ENCODE measurements at places on chromosomes 2 and 18.

GRCh38 chr18:46071653-46072375 is at the start of gene PSTPIP2:
TSS of gene PSTPIP2 (minus strand) at chr18:46072260. CDS start at chr18:46072188, 72 bp downstream.
- DNase-seq = peak; percentile 74

- DNase-seq = no peak
These were observed 36.6 kb downstream of the SCTR start for GRCh38 chr2:119487434-119488244.

DNA sequence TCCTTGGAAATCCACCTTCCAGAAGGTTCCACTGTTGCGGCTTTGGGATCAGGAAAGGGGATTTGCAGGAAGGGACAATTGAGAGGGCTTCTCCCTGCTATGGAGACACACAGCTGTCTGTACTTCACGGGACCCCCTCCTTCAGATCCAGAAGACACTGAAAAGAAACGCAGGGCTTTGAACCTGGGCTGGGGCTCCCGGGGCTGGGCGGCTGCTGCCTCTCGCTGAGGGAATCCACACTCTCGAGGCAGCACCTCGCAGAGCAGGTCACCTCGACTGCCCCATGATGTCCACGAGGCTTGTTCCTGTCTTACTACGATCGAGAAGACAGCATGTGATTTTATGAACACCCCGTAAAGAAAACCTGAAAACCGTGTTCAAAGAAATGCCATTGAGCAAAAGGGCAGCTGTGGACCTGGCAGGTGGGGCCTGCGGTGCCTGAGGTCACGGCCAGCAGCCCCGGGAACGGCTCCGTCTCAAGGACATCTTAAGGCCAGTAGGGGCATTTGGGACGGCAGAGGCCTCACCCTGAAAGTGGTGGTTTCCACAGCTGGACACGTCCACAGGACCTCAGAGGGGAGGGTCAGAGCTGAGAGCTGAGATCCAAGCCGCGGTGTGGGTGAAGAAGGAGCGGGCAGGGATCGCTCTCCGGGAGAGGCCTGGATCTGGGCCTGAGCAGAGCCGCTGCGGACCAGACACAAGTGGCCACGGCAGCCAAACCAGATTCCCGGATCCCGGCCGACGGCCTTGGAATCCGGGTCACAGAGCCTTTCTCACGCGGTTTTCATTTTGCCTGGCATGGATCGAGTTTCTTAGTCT is 165.7 kb downstream of the RTP5 start:
- DNase-seq = no peak

- DNase-seq = peak; percentile 75
These were observed 119.9 kb upstream of the NDUFV2 start for GRCh38 chr18:8982416-8983183.

DNA sequence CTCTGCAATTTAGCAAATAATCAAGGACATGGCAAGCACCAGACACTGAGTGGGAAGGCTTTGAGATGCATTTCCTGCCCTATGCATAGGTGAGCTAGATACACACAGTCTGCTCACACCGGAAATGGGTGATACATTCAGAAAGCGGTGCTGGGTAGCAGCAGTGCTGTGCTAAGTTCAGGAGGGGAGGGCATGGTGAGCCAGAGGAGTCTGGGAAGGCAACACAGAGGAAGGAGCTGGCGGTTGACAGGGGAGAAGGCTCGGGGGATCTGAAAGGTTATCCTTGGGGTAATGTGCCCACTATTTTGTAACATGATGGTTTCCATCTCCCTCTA is 57.4 kb upstream of the EPAS1 start:
- DNase-seq = no peak

DNA sequence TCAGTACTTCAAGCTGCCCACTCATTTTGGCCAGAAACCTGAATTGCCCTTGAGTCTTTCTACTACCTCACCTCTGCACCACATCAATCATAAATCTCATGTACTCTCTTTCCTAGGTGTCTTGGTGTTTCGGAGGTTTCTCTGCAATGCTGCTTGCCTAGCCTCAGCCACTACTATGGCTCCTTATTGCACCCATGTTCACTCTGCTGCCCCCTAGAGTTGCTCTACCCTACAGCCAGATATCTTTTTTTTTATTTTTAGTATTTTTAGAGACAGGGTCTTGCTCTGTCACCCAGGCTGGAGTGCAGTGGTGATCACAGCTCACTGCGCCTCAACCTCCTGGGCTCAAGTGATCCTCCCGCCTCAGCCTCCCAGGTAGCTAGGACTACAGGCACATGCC is 413.0 kb downstream of the PTPRM start:
- peak; percentile 21 for DNase-seq

DNA sequence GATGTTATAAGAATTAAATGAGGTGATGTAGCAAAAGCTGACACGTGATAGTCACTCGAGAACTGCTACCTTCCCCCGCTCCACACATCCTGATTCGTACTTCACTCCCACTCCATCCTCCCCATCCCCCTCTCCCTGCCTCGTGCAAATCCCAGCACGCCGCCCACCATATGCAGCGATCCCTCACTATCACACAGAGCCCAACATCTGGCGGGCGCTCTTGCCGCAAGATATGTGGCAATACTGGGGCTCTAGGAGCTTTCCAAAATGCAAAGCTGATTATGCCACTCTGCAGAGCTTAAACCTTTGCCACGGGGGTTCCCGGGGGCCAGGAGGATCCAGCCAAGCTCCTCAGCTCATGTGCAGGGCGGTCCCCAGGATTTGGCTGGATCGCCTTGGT is 37.4 kb downstream of the DNMT3A start:
- DNase-seq = no peak

GRCh38 chr2:26696351-26696816 is 3.9 kb downstream of the KCNK3 start:
- peak; percentile 99 for DNase-seq

DNA sequence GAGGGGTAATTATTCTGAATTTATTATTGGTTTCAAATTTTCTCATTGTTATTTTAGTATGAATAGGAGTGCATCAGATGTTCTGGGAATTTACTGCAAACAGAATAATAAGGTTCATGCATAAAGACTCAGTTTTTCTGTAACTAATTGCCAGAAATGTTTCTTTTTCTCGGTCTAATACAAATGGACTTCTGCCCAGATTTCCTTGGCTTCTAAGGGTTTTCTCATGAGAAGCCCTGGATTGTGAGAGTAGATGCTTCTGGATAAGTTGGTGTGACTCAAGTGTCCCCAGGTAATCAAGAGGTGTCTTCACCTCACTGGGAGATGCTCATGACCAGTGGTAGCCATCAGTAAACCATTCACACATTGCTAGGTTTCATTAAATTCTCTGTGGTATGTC is 78.5 kb downstream of the CCDC85A start:
- DNase-seq = no peak

- no peak for DNase-seq
These were observed 170.4 kb downstream of the SMAD7 start for GRCh38 chr18:48780201-48780912.

DNA sequence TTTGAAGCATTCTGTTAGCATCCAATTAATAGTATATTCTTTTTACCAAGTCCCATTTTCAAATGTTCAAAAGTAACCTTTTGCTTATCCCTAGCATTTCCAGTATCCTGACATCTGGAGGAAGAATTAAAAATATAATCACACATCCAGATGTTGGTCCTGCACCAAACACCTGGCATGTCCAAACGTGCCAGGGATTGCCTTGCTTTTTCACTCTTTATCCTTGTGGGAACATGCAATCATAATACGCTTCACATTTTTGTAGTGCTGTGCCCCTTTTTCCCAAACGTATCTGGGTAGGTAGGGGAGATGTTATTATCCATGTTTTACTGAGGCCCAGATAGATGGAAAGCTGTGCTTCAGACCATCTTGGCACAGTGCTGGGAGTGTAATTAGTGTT is 133.0 kb downstream of the TPGS2 start:
- no peak for DNase-seq

GRCh38 chr18:21146016-21146415 is 34.4 kb upstream of the ROCK1 start:
- no peak for DNase-seq

GRCh38 chr2:220057916-220058315 is 430.5 kb downstream of the SLC4A3 start:
- DNase-seq = no peak

DNA sequence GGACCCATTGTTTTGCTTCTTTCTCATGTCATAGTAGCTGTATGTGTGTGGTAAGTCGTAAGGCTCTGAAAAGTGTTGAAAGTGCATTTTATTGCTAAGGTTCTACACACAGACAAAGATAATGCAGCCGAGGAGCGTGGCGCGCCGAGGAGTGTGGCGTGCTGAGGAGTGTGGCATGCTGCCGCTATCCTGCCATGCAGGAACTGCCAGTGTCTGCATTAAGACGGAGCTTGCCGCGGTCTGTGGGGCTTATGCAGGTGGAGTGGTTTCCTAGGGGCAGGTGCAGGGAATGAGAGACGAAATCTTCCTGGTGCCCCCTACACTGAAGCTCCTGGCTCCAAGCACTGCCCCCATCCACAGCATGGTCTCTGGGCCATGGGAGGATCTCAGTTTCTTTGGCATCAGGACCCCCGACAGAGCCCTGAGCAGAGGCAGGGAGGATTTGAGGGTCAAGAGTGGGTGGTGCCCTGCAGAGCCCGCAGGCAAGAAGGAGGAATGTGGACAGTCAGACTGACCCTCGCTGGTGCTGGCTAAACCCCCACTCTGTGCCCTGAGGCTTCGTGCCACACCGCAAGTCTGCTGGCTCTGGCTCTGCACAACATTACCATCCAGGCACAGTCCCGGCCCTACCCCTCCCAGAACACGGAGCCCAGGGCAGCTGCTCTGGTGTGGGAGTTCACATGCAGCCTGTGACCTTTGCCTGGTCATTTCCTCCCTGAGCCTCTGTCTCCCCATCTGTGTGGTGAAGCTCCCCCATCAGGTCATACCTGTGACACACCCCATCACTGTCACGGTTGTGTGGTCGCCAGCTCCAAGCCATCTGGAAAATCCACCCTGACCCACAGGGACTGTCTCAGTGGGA is 3.2 kb downstream of the SNED1 start:
- no peak for DNase-seq

GRCh38 chr18:51789871-51790270 is 550.1 kb upstream of the DCC start:
- DNase-seq = no peak

DNA sequence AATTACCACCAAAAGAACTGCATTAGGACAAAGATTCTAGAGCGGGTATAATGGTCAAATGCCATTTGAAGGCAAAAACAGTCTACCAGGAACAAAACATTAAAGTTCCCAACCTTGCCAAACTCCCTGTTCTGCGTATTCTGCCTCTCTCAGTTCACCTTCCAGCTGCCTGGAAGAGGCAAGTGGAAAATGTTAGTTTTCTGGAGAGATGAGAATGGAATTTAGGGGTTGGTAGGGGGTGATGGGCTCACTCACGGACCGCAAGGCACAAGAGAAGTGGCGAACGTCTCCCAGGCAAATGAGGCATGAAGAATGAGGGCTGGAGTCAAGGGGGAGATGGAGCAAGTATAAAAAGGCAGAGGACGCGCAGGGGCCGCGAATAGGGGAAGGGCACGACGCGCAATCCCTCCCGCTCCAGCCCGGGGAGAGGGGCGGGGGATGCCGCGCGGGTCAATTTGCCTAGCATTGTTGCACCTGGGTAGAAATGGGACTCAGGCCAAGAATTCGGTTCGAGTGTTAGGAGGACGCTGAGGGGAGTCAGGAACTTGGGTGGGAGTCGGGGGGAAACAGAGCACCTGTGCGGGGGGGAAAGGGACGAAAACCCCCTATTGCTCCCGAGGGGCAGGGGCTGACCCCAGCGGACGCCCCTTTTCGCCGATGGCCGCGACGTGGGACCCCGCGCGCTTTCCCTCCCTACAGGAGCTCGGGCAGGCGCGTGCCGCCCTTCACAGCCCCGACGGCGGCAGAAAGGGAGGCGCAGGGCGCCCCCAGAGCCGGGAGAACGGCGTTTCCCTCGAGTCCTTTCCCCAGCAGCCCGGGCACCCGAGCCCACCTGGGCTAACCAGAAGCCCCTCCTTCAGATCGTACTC is 573 bp downstream of the PAIP2B start:
- DNase-seq = peak; percentile 13

DNA sequence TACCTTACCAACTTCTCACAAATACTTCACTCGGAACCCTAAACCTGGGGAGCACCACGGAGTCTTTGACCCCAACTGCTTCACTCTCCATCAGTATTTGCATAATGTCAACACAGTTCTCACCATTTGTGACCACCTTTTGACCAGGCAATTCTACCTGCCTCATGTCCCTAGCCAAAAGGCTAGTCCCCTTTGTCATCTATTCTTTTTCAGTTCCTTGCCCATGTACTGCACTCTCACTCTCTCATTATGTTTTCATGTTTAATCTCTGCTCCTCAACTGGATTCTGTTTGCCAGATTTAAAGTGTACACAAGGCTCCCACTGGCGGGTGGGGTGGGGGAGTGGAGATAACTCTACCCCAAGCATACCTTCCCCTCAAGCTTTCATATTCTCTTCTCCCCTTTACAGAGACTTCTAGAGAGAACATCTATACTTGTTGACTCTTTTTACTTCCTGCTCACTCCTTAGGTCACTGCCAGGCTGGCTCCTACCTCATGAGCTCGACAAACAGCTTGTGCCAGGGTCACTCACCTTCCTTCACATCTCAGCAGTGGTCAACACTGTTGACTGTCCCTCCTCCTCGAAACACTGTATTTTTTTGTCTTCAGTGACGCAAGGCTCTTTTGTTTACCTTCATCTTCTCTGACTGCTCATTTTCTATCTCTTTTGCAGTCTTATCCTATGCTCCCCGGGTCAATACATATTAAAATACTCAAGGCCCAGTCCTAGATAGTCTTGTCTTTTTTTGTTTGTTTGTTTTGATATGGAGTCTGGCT is 88.7 kb upstream of the MAP4K3 start:
- DNase-seq = no peak

- DNase-seq = no peak
These were observed 300.6 kb downstream of the TDRD15 start for GRCh38 chr2:21424375-21424774.

- no peak for DNase-seq
These were observed 18.0 kb downstream of the DGUOK start for GRCh38 chr2:73944714-73945113.

DNA sequence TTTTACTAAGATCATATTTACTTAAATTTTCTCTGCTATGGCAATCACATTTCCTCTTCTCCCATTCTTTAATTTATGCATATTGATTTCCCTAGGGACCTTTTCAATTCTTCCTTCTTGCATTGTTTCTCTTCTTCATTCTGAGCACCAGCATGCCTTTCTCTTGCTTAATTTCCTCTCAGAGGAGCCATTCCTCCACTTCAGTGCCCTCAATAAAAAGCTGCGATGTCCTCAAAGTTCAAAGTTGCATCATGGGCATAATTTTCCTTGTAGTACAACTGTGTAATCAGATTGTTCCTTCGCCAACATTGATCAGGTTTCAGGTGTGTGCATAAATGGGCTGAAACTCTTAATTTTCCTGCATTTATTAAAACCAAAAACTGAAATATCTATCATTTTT is 21.8 kb upstream of the CD226 start:
- DNase-seq = no peak

- DNase-seq = no peak
These were observed 733.7 kb upstream of the POU3F3 start for GRCh38 chr2:104120171-104120570.

DNA sequence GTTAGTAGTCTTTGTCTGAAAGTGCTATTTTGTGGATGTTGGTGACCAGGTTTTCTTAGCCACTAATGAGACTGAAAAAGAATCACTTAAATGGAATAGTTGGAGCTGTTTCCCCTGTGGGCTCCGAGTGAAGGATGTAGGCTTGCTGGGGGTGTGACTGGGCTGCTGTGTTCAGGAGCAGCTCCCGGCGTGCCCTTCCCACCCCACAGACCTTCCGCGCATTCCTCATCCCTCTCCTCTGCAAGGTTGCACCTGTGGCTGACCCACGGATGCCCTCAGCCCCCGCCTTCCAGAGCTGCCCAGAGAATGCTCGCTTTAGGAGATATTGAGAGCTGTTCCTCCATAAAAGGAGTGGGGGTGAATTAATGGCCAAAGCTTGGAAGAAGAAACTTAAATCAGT is 174.3 kb downstream of the LDLRAD4 start:
- no peak for DNase-seq

All from ELR (cell line).